Central memory CD4-positive, alpha-beta T cell (primary cell): ENCODE measurements at places on chromosomes 7 and 10.

GRCh38 chr7:17456541-17456940, 158.1 kb downstream of the AHR start:
- no peak for DNase-seq

GRCh38 chr7:104960741-104961448, 53.1 kb upstream of the KMT2E start:
- no peak for DNase-seq

DNA sequence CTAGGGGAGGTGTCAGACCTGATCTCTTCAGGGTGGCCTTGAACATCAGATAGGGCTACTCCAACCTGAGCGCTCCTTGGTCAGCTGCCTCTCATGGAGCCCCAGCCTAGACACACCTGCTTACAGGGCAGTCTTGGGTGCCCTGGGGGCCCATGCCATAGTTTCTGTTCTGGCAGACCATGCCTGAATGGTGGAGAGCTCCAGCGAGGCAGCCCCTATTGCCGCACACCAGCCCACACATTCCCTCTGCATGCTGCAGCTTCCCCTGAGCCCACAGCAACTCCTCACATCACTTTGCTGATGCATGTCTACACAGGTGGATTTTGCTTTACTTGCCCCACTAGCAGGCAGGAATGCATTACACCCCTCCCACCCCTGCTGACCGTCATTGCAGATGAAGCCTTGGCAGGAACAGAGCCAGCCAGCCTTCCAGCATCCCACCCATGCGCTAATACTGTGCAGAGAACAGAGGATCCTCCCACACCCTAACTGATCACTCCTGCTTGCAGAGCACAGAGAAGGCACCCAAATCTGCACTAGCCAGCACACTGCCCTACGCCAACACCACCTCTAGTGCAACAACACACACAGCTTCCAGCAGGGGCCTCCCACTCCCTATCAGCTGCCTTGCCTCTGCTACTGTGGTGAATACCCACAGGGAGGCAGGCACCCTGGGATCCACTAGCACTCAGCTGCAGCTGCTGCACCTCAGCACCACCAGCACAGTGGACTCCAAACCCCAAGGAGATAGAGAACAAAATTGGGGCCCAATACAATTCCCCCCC, 43.0 kb upstream of the GRM3 start:
- no peak for DNase-seq

DNA sequence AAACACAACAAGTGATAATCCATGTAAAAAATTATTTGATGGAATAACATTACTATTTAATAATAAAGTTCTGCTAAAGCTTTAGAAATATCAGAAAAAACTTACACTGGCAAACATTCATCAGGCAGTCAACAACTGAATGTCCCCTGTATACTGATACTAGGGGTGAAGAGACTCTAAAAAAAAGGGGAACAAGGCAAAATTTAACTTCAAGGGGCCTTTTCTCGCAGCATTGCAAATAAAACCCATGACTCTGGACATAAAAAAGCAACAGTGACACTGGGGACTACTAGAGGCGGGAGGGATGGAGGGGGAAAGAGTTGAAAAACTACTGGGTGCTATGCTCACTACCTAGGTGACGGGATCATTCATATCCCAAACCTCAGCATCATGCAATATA, 5.8 kb upstream of the IFRD1 start:
- DNase-seq = no peak

DNA sequence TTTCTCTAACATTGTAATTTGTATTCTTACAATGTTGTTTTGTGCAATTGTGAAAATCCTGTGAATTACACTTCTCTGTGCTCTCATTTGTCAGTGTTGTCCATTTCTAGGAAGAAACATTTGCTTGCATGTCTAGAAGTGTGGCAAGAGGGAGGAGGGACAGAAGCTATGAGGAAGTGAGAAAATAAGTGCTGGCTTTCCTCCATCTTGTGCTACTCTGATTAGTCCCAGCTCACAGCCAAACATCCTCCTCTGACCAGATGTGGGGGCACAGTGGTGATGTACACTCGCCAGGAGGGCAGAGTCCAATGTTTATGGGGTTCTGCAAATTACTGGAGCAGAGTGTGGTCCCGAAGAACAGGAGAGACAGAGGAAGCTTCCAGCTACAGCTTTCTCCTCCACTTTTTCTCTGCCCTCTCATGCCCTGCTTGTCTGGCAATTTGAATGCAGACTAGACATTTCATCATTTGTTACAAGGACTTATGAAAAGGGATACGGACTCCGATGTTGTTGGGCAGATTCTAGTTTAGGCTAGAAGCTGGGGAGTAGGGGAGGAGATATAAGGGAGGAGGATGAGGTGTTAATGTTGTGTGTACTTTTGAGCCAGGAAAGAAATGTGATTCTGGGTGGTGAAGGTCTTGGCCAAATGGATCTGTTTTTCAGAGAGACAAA, 131.0 kb upstream of the C1GALT1 start:
- no peak for DNase-seq
